ENCODE measurements at places on chromosomes 5 and 9.

- DNase-seq = no peak
These were observed 19.7 kb downstream of the ZSWIM6 start for GRCh38 chr5:61351733-61352132.

DNA sequence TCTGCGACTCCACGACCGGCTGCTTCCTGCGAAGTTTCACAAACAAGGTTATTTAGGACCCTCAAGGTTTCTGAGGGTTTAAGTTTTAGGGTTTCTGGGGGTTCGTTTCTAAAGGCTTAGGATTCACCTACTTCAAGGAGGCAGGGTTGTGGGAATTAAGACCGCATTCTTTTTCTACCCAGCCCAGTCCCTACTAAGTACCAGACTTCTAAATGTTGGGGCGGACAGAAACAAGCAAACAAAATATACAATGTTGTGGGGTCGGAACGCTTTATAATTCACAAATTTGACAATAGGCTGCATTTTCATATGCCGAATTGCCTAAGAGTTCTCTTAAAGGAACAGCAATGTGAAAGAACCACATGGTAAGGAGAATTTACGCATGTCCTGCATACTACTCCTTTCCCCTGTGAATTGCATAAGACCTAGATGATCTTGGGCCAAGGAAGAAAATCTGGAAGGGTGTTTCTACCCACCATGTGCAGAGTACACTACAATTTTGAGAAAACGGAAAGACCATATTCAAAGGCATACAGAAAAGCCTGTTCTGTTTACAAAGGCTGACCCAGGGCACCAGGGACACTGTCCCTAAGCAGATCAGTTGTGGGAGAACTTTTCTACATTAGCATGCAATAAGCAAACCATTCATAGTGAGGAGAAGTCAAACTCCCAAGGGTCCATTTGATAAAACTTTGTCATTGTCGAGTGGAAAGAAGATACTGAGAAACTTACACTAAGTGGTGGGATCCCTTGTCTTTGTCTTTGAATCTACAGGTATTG is 457.3 kb downstream of the RAB3C start:
- DNase-seq = no peak

DNA sequence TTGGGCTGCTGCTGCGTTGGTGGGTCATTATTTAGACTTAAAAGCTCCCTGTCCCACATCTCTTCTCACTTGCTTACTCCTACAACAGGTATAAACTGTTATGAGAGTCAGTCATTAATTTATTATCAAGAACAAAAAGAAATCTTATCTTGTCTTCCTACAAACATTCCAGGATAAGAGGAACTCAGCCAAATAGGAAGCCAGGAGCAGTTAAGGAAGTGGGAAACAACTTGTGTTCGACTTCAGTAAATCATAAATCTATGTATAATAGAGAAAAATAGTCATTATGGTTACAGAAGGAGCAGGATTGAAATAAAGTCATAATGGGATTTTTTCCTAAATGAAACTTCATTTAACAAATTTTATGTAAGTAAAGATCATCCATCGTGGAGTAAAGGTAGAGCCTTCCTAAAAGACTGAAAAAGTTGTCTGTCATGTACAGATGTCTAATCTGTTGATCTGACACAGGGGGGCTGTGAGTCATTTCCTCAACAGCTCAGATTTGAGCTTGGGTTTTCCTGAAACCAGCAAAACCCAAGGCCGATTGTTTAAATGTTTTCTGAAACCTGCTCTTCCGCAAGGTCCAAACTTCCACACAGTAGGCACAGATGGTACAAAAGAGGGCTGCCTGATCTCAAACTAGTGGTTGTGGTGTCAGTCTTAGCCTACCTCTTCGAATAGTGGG is 25.3 kb upstream of the LRRTM2 start:
- peak; percentile 6 for DNase-seq

DNA sequence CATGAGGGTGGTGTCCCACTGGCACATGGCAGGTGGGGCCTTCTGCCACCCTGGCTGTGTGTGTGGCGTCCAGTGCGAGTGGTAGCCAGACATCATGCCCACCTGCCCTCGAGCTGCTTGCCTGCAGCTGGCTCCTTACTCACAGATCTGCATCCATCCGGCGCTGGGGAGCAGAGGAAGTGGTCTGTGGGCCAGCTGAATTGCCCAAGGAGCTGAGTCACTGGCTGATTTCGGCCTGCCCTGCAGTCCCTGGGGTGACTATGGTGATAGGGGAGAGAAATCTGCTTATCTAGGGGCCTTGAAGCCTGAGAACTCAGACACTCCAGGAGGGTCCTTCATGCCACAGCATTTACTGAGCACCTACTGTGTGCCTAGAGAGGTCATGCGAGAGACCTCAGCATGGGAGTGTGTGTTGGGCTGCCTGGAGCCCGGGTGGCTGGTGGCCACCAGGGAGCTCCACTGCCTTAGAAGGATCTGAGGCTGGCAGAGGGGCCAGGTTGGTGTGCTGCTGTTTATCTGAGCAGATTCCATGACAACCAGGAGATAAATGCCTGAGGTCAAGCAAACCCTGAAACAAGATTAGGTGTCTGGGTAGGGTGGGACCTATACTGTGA is 57.1 kb downstream of the SLC22A5 start:
- DNase-seq = peak; percentile 77
